ENCODE measurements at places on chromosomes 6 and 20. TPM values are rescaled to one million over a fixed set of nuclear protein-coding genes. Genes with fewer than 3 reads are reported as not detected.

The GINS1 gene
- total RNA-seq, result 0.86 TPM

The TMC2 gene
- total RNA-seq, result not detected

The OR2B6 gene
- total RNA-seq, result not detected

The ZBTB46 gene
- 2.2 TPM for total RNA-seq

- H3K4me3 ChIP-seq, result no peak overlapping the region
- no peaks in the 10 kb centered on the region for H3K27me3 ChIP-seq
- H3K4me1 ChIP-seq, result no peaks in the 10 kb centered on the region
- no peaks in the 10 kb centered on the region for H3K36me3 ChIP-seq
- H3K27ac ChIP-seq, result no peak overlapping the region
Measured at GRCh38 chr6:93679836-93680235, 260.5 kb upstream of the EPHA7 start.

DNA sequence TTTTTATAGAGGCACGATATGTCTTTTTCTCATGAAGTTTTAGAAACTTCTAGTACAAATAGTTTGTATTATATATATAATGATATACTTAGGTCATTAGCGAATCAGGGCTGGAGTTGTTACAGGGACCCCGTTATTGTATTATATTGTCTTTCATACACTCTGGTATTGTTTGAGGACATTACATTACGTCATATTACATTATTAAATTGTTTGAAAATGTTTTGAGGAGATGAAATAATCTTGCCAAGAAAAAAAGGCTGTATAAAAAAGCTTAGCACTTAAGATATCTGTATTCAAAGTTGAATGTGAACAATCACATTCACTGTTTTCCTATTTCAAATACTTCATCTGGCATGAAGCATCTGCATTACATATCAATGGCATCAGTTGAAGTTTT lies 239.6 kb upstream of the ASCC3 start:
- H3K27ac ChIP-seq, result no peak overlapping the region
- no peak overlapping the region for H3K4me3 ChIP-seq
- no peaks in the 10 kb centered on the region for H3K4me1 ChIP-seq

GRCh38 chr6:44603044-44603686 lies 215.7 kb downstream of the CDC5L start:
- H3K4me3 ChIP-seq, result no peak overlapping the region
- no peak overlapping the region for H3K27ac ChIP-seq
- H3K36me3 ChIP-seq, result no peaks in the 10 kb centered on the region
- H3K27me3 ChIP-seq, result no peaks in the 10 kb centered on the region
- no peaks in the 10 kb centered on the region for H3K4me1 ChIP-seq

- H3K4me1 ChIP-seq, result no peaks in the 10 kb centered on the region
- H3K27me3 ChIP-seq, result no peaks in the 10 kb centered on the region
- no peak overlapping the region for H3K27ac ChIP-seq
- H3K4me3 ChIP-seq, result no peak overlapping the region
- no peaks in the 10 kb centered on the region for H3K36me3 ChIP-seq
Measured at GRCh38 chr6:88476388-88476787, 310.2 kb upstream of the CNR1 start.

GRCh38 chr6:108020472-108021116 lies 53.9 kb downstream of the OSTM1 start:
- H3K27ac ChIP-seq, result no peak overlapping the region
- DNase-seq, result no peak
- no peaks in the 10 kb centered on the region for H3K27me3 ChIP-seq
- H3K4me1 ChIP-seq, result no peaks in the 10 kb centered on the region
- H3K4me3 ChIP-seq, result no peak overlapping the region

DNA sequence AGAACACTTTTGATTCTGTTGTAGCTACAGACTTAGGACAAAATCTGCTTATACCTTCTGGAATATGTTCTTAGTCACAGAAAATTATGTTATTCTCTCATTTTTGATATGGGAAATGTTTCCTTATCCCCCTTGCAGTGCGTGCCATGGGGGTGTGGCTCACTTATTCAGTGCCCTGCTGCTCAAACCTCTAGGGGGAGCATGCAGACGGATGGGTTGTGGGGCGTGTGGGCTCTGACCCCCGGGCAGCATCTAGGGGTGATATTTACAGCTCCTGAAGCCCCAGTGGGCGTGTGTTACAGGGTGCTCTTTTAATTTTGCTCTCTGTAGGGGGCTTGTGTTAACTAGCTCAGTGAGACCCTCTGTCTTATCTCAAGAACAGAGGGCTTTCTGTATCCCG lies 61.3 kb upstream of the FERMT1 start:
- H3K4me3 ChIP-seq, result no peak overlapping the region
- no peaks in the 10 kb centered on the region for H3K36me3 ChIP-seq
- H3K27ac ChIP-seq, result no peak overlapping the region
